ENCODE measurements at places on chromosomes 1 and 21.

GRCh38 chr1:9249534-9250410 is 15.2 kb downstream of the H6PD start:
- no peak for DNase-seq

DNA sequence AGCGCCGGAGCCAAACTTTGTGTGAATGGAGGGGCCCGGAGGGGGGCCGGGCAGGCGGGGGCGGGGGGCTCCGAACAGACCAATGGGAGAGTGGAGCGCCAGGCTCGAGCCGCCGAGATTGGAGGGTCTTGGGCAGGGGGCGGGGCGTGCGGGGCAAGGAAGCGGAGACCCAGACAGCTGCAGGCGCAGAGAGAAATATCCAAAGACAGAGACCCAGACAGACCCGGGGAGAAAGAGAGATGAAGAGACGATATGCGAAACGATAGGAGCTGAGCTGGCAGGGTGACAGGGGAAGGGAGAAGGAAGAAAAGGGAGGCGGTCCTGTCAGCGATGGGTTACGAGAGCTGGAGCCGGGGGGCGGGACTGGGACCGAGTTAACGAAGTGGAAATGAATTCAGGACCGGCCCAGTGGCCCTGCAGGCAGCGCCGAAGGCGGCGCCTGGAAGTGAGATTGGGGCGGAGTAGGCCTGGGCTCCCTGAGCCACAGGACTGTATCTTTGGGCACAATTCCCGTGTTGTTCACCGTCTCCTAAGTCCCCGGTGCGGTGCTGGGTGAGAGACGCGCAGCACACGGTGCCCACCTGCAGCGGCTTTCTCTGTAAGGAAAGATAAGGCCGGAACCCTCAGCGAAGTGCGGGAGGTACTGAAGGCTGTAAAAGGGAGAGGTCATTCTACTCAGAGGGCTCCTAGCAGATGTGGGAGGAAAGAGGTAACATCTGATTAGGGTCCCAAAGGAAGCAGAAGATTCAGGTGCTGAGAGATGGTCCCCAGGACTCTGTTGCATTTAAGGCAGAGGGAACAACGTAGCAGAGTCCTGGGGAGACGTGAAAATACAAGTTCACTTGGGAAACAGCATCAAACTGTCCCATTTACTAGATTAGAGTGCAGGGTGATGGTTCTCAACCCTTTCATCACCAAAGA is 543 bp upstream of the KCNJ10 start:
- peak; percentile 86 for DNase-seq

- no peak for DNase-seq
These were observed 1.6 kb downstream of the C1orf21 start for GRCh38 chr1:184388319-184388889.

GRCh38 chr1:177256153-177257075 is 85.7 kb downstream of the BRINP2 start:
- peak; percentile 63 for DNase-seq

DNA sequence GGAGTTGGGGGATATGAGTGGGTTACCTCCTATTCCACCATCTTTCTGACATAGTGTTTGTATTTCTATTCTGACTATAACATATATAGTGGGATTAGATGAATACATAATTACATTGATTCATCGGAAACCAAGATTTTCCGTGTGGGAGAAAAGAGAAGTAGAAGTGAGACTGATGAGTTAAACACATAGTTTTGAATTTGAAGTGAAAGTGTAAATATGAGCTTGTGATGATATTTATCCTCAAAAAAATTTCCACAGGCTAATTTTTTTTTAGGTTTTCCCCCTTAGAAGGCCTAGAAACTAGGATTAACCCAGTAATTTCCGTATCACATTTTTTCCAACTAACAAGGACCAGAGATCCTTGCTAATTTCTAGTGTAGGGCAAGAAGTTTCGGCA is 6.9 kb downstream of the CD1B start:
- DNase-seq: no peak

GRCh38 chr1:85220756-85221201 is 20.0 kb upstream of the SYDE2 start:
- DNase-seq: no peak

- DNase-seq: no peak
These were observed 1260.6 kb upstream of the ADGRL2 start for GRCh38 chr1:80540149-80540548.

GRCh38 chr1:54230507-54231339 is 30.8 kb downstream of the MRPL37 start:
- DNase-seq: no peak

- DNase-seq: no peak
These were observed 3.9 kb downstream of the RCC1 start for GRCh38 chr1:28509705-28510272.

- no peak for DNase-seq
These were observed 14.5 kb downstream of the CNST start for GRCh38 chr1:246580497-246581370.

DNA sequence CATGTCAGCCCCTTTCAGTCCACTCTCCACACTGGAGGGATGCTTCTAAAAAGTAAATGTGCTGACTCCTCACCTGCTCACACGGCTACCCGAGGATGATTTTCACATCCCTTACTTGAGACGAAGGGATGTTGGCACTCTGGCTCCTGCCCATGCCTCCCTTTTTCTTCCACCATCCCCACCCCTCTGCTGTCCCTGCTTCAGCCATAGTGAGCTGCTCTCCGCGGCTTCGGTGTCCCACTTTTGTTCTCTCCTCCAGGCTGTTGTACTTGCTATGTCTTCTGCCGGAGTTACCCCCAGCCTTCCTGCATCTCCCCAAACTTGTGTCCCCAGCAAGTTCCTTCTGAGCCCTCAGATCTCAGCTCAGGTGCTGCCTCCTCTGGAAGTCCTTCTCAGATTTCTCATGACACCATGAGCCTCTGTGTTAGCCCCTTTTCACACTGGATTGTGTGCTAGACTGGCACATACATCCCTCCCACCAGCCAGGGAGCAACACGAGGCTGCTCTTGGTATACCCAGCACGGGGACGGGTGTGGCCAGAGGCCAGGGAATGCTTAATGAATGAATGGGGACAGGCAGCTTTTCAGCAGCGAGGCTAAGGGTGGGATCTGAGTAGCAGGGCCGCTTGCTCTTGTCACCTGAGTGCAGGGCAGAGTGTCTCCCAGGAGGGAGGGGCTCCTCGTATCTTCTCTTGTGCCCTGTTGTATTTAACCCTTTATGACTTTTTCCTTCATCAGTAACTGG is 1.3 kb downstream of the ACOT11 start:
- DNase-seq: no peak

GRCh38 chr1:233491953-233492620 is 121.8 kb upstream of the KCNK1 start:
- no peak for DNase-seq

- DNase-seq: no peak
These were observed 516 bp downstream of the TBX15 start for GRCh38 chr1:118987468-118988185.

- DNase-seq: no peak
These were observed 18.8 kb downstream of the CEP350 start for GRCh38 chr1:179973198-179974110.

DNA sequence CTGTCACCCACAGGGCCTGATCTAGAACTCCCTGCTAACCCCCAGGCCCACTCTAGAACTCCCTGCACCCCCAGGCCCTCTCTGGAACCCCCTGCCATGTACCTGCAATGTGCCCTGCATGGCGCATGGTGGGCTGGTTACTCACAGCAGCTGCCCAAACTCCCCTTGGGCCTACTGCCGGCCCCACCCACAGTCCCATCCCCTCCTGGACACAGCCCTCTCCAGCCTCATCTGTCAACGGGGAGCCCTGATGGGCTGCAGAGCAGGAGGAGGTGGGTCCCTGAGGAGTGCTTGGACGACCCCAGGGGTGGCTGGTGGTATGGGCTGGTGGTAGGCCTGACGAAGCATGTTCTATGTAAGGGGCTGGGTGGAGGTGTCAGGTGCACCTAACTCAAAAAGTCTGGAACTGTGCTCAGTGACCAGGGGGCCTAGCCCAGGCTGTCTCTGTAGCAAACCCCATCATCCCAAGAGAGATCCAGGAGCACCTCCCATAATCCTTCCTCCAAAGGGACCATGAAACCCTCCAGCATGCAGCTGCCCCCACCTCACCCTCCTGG is 19.0 kb upstream of the PRSS38 start:
- no peak for DNase-seq

DNA sequence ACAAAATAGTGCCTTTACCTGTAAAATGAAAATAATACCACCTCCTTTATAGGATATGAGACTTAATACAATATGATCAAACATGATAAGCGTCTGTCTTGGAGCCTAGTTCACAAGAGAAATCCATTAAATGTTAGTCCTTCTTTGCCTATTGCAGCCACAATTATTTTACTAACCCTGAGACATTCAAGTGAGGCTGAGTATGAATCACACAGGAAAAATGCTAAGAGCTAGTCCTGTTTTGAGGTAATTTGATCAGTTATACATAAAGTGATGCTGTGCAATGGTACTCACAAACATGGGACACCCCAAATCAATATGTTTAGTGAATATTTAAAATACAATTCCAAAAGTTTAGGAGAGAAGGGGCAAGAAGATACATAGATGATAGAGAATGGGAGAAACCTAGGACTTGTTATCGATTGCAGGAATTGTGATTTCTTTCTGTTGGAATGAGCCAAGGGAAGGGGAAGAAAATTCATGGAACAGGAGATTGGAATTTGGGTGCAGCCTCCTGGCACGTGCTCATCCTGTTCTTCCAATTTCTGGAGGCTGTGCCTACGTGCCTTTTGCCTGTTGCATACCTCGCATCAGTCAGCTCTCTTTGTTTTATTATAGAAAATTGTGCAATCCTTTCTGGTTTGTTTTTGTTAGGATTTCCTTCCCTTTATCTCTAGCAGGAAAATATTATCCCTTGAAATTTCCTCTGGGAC is 39.9 kb upstream of the BACH1 start:
- no peak for DNase-seq

- no peak for DNase-seq
These were observed 7.1 kb downstream of the GLIS1 start for GRCh38 chr1:53731779-53732305.

GRCh38 chr21:40819071-40819900 is 27.7 kb downstream of the DSCAM start:
- DNase-seq: no peak

GRCh38 chr1:7265771-7266371 is 480.6 kb downstream of the CAMTA1 start:
- DNase-seq: no peak

DNA sequence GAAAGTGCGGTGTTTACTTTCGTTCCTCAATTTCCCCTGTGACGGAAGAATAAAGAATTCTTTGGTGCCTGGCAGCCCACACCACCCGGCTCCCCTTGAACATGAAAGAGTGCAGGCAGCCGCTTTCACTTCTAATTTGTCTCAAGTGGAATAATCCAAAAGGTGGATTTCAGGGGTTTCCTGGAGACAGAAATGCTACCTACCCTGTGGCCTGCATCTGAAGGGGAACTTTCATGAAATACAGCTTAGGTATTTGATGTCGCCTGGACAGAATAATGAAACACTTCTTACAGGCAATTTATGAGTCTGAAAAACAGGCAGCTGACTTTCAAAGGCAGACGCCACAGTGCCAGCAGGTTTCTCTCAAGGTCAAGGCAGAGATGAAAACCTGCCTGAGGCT is 169.5 kb upstream of the USP24 start:
- DNase-seq: no peak

- no peak for DNase-seq
These were observed 13.2 kb downstream of the CLCA1 start for GRCh38 chr1:86481966-86482365.

GRCh38 chr1:108080448-108080847 is 115.5 kb upstream of the VAV3 start:
- DNase-seq: no peak

- DNase-seq: no peak
These were observed 37.5 kb downstream of the CD2 start for GRCh38 chr1:116791727-116792126.

GRCh38 chr1:231347961-231348360 is 9.9 kb downstream of the SPRTN start:
- DNase-seq: no peak

DNA sequence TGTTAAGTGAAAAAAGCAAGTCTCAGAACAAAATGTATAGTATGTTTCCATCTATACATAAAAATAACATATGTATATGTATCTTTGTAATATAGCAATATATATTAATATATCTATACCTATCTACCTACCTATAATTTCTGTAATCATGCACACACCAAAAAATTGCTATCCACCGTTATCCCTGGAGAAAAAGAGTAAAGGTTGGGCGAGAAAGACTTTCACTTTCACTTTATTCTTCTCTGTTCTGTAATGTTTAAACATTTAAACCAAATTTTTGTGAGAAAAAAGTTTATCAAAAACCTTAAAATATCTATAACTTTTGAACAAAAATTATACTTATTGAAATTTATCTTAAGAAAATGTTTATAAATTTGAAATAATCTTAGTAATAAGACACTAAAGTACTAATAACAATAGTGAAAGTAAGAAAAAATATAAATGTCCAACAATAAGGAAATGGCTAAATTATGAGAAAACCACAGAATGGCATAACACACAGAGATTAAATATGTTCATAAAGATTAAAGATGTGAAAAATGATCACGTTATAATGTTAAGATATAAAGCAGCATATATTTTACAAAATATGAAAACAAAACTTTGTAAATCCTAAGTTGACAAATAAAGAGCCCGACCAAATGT is 74.0 kb upstream of the LRRC53 start:
- no peak for DNase-seq

DNA sequence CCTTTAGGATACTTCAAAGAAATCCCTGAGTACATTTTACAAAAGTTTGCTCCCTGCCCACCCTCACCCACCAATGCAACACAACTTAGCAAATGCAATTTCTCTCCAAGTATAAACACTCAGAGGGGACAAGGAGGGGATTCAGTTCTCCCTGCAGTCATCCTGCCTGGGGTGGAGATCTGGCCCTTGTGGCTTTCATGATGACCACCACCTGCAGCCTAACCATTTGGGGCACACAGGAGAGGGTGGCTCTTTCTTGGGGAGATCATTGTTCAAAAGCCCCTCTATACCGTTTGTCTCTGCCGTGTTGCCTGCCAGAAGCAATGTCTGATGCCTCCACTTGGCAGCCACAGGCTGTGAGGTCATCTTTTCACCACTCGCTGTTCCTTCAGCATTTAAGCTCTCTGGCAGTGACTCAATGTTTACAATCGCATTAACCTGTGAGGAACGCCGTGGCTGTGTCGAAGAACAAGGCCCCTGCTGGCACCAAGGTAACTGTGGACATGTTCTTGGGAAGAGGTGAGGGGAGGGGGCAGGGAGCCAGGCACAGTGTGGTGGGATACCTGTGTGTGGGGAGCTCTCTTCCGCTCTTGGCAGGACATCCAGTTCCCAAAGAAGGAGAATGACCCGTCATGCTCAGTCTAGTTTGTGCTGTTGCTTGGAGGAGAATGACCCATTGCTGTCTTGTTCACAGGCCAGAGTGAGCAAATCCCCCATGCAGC is 103.9 kb upstream of the DUSP10 start:
- no peak for DNase-seq

GRCh38 chr1:117632269-117633067 is 26.6 kb downstream of the TENT5C start:
- DNase-seq: no peak

GRCh38 chr1:206050655-206051235 is 2.2 kb upstream of the RHEX start:
- DNase-seq: no peak

GRCh38 chr1:154219541-154219940 is 1.2 kb upstream of the UBAP2L start:
- DNase-seq: no peak

Measured in dorsolateral prefrontal cortex (tissue), 122 donors.